Fibroblast of the aortic adventitia (primary cell): ENCODE measurements at places on chromosomes 5 and 9. TPM values are rescaled to one million over a fixed set of nuclear protein-coding genes. Genes with fewer than 3 reads are reported as not detected.

The PDZD2 gene
- total RNA-seq, result under 0.01 and 2.5 TPM in 2 replicates

The NUTM2F gene
- total RNA-seq, result not detected in 2 replicates

The BNC2 gene
- total RNA-seq, result 48.7 and 53.3 TPM in 2 replicates

The SLCO6A1 gene
- not detected in 2 replicates for total RNA-seq

The TEX48 gene
- not detected in 2 replicates for total RNA-seq

The ZFYVE16 gene
- 28.1 and 66.0 TPM in 2 replicates for total RNA-seq

The PDCD1LG2 gene
- 4.1 and 10.9 TPM in 2 replicates for total RNA-seq

The LCN9 gene
- not detected in 2 replicates for total RNA-seq

The PTPRD gene
- 11.5 and 13.7 TPM in 2 replicates for total RNA-seq

The ADAMTSL1 gene
- 41.8 and 179 TPM in 2 replicates for total RNA-seq

The PCDHGA11 gene
- total RNA-seq, result 7.6 and 17.8 TPM in 2 replicates

The BTNL3 gene
- not detected in 2 replicates for total RNA-seq

The MORN5 gene
- total RNA-seq, result not detected in 2 replicates

The SHISAL2B gene
- total RNA-seq, result not detected in 2 replicates

The THBS4 gene
- total RNA-seq, result 0.90 and 1.5 TPM in 2 replicates

The ADRB2 gene
- 0.16 and 3.6 TPM in 2 replicates for total RNA-seq

The KCNV2 gene
- not detected in 2 replicates for total RNA-seq

The CDH9 gene
- 0.16 TPM in 1 of 2 replicates, not detected in the other for total RNA-seq

The SMIM27 gene
- 1.6 and 1.9 TPM in 2 replicates for total RNA-seq

The ADAMTS19 gene
- 0.09 TPM in 1 of 2 replicates, not detected in the other for total RNA-seq

The ARSK gene
- total RNA-seq, result 8.6 and 19.0 TPM in 2 replicates

The LTC4S gene
- total RNA-seq, result 1.5 and 3.3 TPM in 2 replicates

The IRX1 gene
- 7.9 and 8.0 TPM in 2 replicates for total RNA-seq

The CARD6 gene
- 24.2 and 34.3 TPM in 2 replicates for total RNA-seq

The RASGEF1C gene
- not detected in 2 replicates for total RNA-seq

The EGFLAM gene
- 0.08 and 16.2 TPM in 2 replicates for total RNA-seq

The DCANP1 gene
- not detected in 2 replicates for total RNA-seq

The SYK gene
- not detected in 2 replicates for total RNA-seq

The NR2F1 gene
- total RNA-seq, result 8.0 and 20.5 TPM in 2 replicates

The PCDHA5 gene
- total RNA-seq, result 0.08 and 0.09 TPM in 2 replicates

The IDNK gene
- total RNA-seq, result 6.0 and 7.6 TPM in 2 replicates

The SLC36A2 gene
- not detected in 2 replicates for total RNA-seq

The KIF2A gene
- 42.6 and 72.4 TPM in 2 replicates for total RNA-seq

The HEMGN gene
- not detected in 2 replicates for total RNA-seq

The TBC1D2 gene
- total RNA-seq, result 15.9 and 20.7 TPM in 2 replicates

The PCAT7 gene
- total RNA-seq, result 0.09 TPM in 1 of 2 replicates, not detected in the other

The HK3 gene
- total RNA-seq, result not detected in 2 replicates

The CDC23 gene
- total RNA-seq, result 16.4 and 31.4 TPM in 2 replicates

The IFNK gene
- total RNA-seq, result not detected in 2 replicates

The MRPL22 gene
- total RNA-seq, result 4.6 and 21.5 TPM in 2 replicates

The ADAMTSL2 gene
- total RNA-seq, result 0.16 TPM in 1 of 2 replicates, not detected in the other

The EGR1 gene
- 1.6 and 6.3 TPM in 2 replicates for total RNA-seq

The CAVIN4 gene
- total RNA-seq, result 1.4 TPM in 2 replicates

The SLC6A18 gene
- total RNA-seq, result not detected in 2 replicates

The CEP72 gene
- total RNA-seq, result 1.6 and 3.5 TPM in 2 replicates

The CDX1 gene
- 0.18 and 0.65 TPM in 2 replicates for total RNA-seq

The CSF1R gene
- total RNA-seq, result under 0.01 and 0.16 TPM in 2 replicates

The ALDOB gene
- total RNA-seq, result not detected in 2 replicates

The CDC25C gene
- 0.16 and 8.9 TPM in 2 replicates for total RNA-seq

The PTGS1 gene
- 6.3 and 173 TPM in 2 replicates for total RNA-seq

The GPR150 gene
- total RNA-seq, result 0.27 and 0.98 TPM in 2 replicates

The NIPAL4 gene
- under 0.01 TPM in 1 of 2 replicates, not detected in the other for total RNA-seq

The TXNDC8 gene
- total RNA-seq, result not detected in 2 replicates

The WDR55 gene
- 12.8 and 21.9 TPM in 2 replicates for total RNA-seq

The SCAI gene
- total RNA-seq, result 7.3 and 14.0 TPM in 2 replicates

The QRFP gene
- total RNA-seq, result not detected in 2 replicates
